ENCODE measurements at places on chromosomes 2 and 18.

GRCh38 chr18:64019922-64020756 lies 50.3 kb downstream of the SERPINB8 start:
- no peak for DNase-seq

DNA sequence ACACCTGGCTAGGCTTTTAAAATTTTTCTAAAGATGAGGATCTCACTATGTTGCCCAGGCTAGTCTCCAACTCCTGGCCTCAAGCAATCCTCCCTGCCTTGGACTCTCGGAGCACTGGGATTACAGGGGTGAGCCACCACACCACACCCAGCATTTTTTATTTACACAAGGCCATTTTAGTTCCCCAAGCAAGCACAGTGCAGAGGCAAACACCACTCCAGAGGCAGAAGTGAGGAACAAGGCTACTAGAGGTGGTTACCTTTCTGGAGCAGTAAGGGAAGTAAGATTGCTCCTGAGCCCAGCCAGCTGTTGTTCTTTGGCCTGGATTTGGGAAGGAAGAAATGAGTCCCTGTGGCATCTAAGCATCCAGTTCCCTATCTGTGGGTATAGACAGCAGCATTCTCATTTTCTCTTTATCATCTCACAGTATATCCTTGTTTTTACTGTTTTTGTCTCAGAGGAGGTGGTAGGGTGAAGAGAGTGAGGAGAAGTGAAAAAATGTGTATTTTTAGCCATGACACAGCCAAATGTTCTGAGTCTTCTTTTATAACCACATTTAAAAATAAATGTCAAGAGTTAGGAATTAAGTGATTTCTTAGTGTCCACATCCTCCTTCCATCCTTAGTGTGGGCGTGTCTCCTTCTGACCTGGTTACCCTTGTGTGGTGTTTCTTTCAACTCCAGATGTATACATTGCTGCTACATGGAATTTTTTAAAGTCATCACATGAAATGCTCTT lies 10.5 kb upstream of the TTC39C start:
- DNase-seq = no peak

- no peak for DNase-seq
These were observed 362.4 kb upstream of the MEX3C start for GRCh38 chr18:51559902-51560287.

- no peak for DNase-seq
These were observed 32.8 kb upstream of the ACKR3 start for GRCh38 chr2:236536727-236537398.

- DNase-seq = peak; percentile 72
These were observed 39.4 kb downstream of the CMPK2 start for GRCh38 chr2:6826081-6826913.
